DMS79 (cell line): ENCODE measurements at places on chromosomes 5 and 9.
A peak's percentile ranks its signal among the peaks of the same experiment; 100 is the strongest.

- DNase-seq = no peak
Observed at GRCh38 chr5:107982703-107983425, 312.1 kb upstream of the EFNA5 start.

DNA sequence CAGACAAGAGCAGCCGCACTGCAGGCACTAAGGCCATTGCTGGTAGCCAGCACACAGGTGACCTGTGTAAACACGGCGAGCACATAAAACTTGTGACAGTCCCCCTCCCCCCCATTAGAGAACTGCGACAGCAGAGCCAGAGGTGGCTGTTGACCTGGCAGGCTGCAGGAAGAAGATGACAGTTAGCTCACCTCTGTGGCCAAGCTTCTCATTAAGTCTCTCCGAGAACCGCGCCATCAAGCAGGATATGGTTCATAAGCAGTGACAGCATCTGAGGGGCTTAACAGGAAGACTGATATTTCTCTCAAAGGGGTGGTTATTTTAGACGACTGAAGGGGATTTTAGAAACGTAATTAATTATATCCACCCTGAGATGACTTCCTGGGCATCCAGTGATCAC is 5.2 kb downstream of the SURF4 start:
- DNase-seq = no peak

DNA sequence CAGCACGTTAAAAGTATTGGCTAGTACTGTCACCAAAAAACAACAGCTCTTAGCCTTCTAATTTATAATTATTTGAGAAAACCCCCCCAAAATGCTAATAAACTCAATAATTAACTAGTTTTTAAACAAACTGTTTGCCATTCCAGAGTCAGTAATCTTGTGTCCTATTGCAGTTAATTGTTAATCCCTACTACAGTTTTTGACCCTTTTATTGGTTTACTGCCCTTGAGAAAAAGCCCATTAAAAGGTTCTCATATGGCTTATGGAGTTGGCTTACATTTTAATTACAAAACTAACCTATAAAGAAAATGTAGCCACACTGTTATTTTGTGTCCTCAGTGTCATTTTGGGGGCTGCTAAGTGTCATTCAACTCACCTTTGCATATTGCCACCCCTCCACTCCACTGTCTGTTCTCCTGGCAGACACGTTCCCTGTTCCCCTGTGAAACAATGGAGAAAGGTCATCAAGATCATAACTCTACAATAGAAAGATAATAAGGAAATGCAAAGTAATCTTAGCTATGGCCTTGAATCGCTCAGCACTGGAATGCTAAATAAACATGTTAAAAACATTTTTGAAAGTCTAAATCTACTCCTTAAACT is 51.6 kb upstream of the TXNDC8 start:
- DNase-seq = no peak

- peak; percentile 33 for DNase-seq
Observed at GRCh38 chr9:38622288-38622674, 1.9 kb upstream of the ANKRD18A start.

DNA sequence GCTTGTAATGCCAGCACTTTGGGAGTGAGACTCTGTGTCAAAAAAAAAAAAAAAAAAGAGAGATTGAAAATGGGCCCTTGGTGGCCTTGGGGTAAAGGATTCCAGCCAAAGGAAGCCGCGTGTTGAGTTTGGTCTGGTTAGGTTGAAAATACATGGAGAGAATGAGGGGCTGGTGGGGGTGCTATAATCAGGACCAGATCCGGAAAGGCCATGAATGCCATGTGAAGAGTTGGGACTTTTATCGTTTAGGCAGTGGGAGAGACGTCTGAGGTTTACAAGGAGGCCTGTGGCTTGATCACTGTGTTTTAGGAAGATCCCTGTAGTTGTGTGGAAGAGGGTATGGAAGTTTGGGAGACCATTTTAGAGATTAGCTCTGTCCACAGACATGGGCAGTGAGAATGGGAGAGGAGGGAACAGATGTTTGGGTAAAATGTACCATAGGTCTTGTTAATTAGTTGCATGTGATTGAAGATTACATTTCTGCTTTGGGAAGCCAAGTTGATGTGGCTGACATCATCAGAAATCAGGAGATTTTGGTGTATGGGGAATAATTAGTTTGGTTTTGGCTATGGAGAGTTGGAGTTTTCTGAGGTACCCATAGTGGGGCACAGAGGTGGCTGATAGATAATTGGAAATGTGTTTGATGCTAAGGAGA is 3.5 kb downstream of the MSANTD3 start:
- DNase-seq = no peak

- no peak for DNase-seq
Observed at GRCh38 chr9:16343249-16344237, 526.9 kb downstream of the BNC2 start.

GRCh38 chr9:116387934-116388698 is 234.5 kb downstream of the PAPPA start:
- DNase-seq = no peak

DNA sequence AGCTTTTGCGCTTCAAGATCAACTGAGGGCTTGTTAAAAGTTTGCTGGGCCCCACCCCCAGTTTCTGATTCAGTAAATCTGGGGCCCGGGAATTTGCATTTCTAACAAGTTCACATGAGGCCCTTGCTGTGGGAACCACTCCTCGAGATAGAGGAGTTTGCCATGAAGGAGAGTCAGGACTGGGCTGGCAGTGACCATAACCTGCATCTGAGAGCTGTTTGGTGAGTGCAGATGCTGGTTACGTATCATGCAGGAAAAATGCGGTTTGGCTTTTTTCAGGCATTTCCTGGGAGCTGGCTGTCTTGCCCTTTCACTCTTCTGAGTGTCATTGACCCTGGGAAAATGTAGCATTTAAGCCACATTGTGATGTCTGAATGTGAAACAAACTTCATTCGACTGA is 9.4 kb upstream of the ANGPTL2 start:
- no peak for DNase-seq

- DNase-seq = no peak
Observed at GRCh38 chr9:105842023-105842644, 147.8 kb downstream of the TMEM38B start.

GRCh38 chr5:135478938-135479337 is 26.8 kb upstream of the TIFAB start:
- DNase-seq = no peak

- no peak for DNase-seq
Observed at GRCh38 chr5:17406423-17406838, 91.6 kb upstream of the TAF11L2 start.

GRCh38 chr5:150286820-150287219 is 2.8 kb downstream of the CAMK2A start:
- no peak for DNase-seq

GRCh38 chr9:90420768-90421513 is 221.7 kb downstream of the DIRAS2 start:
- DNase-seq = peak; percentile 62

DNA sequence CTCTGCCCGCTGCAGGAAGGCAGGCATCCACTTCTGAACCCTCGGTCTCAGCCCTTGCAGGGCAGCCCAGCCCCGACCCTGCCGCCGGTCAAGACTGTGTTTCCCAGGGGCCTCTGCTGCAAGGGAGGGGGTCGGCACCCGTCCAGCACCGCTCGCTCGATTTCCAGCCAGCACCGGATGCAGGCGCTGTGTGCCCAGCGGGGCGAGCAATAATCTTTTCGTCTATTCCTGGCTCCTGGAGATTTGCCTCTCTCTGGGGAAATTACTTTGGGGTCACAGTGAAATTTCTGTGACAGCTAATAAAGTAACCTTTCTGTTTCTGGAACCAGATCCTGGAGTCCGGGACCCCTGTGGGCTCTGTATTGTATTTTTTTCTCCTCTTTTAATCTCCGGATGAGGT is 155.3 kb downstream of the COL23A1 start:
- no peak for DNase-seq

DNA sequence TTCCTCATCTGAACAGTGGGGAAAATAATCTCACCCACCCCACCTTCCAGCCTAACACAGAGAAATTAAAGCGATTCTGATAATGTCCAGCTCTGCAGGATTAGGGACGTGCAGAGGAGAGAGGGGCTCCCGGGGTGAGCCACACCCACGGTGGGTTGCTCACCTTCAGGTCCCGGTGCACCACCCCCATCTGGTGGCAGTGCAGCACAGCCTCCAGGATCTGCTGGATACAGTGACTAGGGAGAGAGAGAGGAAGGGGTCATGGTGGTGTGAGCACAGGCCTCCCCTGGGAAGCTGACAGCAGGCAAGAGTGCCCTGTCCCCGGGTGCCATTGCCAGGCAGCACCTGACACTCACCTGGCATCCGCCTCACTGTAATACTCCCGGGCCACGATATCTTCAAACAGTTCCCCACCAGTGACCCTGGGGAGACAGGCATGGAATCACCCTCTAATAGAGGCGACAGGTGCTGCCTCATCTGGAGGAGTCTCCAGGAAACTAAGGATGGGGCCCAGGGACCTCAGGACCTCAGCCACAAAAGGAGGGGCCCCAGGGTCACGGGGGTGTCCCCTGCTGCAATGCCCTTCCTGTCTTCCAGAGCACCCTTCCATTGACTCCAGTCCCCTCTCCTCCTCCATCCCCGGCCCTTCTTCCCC is 33.0 kb downstream of the CAMK2A start:
- DNase-seq = no peak

GRCh38 chr9:26129217-26129616 is 451.0 kb upstream of the TUSC1 start:
- DNase-seq = no peak

GRCh38 chr9:86983249-86983619 is 35.9 kb upstream of the GAS1 start:
- DNase-seq = no peak

- no peak for DNase-seq
Observed at GRCh38 chr9:76463211-76463610, 4.2 kb downstream of the GCNT1 start.

- no peak for DNase-seq
Observed at GRCh38 chr9:33404788-33405362, 2.5 kb upstream of the AQP7 start.

GRCh38 chr9:98742325-98743280 is 33.9 kb upstream of the GABBR2 start:
- DNase-seq = no peak

GRCh38 chr5:52771343-52772039 is 16.2 kb upstream of the ITGA1 start:
- no peak for DNase-seq

- peak; percentile 87 for DNase-seq
Observed at GRCh38 chr9:38311382-38312270, 80.9 kb upstream of the ALDH1B1 start.

DNA sequence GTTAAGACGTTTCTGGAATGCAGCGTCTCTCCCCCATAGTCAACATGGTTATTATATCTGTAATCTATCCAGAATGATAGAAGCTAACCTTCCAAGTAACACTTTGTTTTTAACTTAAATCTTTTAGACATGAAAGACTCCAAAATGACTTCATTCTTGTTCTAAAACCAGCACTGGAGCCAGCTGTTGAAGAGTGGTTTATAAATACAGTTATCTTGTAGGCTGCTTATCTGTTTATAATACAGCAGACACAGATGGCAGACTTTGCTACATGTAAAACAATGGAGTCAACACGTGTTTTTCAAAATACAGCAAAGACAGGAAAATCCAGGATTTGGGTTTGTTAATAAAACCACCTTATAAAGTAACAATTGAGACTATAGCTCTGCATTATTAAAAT is 48.8 kb upstream of the RETREG1 start:
- no peak for DNase-seq

GRCh38 chr9:81256368-81256767 is 433.0 kb downstream of the TLE1 start:
- no peak for DNase-seq

GRCh38 chr5:144247131-144247530 is 76.5 kb downstream of the KCTD16 start:
- DNase-seq = no peak

DNA sequence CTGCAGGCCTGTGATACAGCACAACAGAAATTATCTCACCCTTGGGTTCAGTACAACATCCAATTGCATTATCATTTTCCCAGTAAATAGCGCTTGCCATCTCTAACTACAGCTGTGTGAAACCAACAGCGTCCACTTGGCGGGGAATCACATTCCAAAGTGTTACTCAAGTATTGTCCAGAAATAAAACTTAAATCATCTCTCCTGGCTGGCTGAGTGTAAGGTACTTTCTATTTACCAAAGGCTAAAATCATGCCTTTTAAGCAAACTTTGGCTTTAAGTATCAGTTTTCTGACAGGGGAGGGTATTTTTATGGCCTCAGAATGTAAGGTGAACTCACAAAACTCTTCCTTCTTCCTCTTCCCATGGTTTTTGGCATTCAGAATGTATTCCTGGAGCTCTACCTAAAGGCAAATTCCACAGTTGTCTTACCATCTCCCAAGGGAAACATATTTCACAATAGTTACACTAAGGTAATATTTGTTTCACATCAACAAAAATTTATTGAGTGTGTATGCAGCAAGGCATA is 205.6 kb upstream of the MPDZ start:
- no peak for DNase-seq

DNA sequence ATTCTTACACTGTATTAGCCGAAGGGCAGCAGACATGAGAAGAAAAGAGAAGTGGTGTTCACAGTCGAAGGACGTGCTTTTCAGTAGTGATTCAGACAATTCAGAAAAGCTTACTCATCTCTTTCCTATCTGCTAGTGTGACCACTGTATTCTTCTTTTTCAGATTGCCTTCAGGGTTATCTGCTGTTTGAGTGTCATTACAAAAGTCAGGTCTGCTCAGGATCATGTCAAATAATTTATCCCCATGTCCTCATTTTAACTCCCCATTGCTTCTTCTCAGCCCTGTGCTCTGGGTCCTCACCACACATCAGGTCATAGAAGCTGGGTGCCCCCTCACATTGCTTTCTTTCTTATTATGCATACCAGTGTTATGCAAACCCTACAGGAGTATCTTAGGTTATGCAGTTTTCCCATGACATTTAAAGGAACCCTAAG is 394.0 kb downstream of the CETN3 start:
- DNase-seq = no peak

GRCh38 chr9:69139596-69139995 is 34.5 kb upstream of the TJP2 start:
- no peak for DNase-seq

DNA sequence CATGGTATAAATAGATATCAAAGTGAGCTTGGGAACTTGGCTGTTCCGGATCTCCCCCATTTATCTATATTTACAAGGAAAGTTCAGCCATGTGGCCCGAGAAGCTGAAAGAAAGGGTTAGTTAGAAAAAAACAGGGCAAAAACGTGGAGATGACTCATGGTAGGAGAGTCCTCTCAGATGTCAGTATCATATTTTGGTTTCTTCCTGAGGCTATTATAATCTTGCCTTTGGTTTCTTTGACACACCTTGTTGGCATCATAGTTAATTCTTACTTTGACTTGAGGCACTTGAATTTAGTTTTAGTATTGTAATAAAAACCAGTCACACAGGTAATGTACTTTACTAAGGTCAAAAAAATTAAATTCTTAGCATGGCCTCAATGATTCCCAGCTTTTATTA is 59.9 kb downstream of the GABRA6 start:
- DNase-seq = no peak

DNA sequence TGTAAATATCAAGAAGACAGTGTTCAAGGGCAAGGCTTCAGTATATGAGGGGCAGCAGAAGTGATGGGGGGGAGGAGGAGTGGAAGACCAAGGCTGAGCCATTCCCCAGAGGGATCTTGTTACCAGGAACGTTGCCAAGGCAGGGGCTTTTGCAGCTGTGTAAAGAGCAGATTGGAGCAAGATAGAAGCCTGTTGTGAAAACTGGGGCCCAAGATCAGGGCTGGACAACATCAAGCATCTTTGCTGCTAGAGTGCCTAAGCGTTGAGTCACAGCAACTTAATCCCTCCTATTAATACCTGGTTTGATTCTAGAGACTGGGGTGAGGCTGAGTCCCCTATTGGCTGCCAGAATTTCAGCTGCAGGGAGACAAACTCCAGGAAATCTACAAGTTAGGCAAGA is 18.4 kb upstream of the ERCC6L2 start:
- peak; percentile 50 for DNase-seq
